Muscle of back (tissue), 13 donors: ENCODE measurements at places on chromosomes 12 and 14.

DNA sequence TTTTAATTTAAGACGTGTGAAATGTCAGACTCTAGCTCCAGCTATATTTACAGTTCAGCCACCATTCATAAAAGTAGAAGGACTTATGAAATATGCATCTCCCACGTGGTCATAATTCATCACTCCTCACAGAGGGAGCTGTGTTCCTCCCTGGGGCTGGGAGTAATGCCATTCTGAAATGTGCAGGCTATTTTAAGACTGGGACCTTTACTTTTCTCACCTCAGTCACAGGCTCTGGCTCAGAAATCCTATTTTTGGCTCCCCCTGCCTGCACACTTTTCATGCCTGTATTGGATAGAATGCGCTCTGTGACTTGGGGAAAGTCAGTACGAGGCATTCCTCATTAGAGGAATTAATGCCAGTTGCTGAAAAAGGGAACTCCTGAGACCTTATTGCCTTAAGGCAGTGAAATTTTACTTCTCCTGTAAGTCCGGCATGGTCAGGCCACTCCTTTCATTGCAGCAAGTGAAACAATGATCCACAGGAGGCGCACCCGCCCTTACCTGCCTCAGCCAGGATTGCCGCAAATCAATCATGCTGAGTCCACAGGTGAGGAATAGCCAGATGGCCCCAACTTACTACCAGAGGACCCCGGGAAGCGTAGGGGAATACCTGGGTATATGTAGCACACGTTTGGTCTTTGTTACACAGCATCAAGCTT lies 1133.2 kb upstream of the TMEM132C start:
- DNase-seq, result no peak

DNA sequence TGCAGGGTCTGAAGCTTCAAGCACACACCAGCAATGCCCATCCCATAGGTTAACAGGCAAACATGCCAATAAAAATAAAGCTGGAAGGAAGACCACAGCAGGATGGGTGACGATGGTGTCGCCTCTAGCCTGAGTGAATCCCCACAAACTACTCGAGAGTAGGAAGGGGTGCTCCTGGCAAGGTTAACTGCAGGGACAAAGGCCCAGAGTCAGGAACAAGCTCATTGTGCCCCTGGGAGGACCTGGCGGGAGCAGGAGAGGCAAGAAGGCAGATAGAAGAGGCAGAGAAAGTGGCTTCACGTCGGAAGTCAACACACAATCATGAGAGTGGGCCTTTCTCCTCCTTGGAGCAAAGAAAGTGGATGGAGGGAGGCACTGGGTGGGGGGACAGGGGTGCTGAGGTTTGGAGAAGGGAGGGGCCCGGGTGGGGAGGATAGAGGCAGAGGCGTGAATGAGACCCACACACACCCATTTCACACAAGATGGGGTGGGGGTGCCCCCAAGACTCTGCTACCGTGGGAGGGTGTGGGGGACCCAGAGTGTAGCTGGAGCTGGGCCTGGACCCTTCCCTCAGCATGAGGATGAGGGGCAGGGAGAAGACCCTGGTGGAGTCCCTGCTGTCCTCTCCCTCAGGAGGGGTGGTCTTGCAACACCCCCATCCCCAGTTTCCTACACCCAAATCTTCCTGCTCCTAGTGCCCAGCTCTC lies 43.1 kb downstream of the DIO3 start:
- DNase-seq, result no peak

DNA sequence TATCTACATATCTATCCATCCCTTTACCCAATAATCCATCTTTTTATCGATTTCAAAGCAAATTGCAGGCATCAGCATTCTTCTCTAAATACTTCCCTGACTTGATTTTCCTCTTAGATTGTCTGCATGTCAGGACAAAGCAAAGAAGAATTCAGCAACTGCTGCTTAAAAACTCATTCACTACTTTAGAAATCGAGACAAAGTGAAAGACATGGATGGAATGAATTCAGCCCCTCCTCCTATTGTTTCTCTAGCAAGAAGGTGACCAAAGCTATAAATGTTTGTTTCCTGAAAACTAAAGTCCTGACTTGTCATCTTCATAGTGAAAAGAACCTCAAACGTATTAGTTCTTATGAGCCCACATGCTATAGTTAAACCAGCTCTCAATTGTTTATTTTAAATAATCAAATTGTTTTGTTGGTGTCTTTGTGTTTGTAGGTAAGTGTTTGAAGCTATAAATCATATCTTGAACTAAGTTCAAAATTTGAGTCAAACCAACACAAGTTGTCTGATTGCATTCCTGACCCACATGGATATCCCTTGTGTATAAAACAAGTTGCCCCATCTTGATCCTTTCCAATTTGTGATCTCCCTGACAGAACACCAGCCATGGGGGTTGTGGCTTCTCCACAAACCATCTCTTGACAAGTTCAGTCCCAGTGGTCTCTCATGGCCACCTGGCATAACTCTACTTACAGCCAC lies 58.6 kb upstream of the ARHGAP5 start:
- DNase-seq, result no peak

- DNase-seq, result no peak
These were observed 81.7 kb downstream of the CPNE8 start for GRCh38 chr12:38823738-38824137.

DNA sequence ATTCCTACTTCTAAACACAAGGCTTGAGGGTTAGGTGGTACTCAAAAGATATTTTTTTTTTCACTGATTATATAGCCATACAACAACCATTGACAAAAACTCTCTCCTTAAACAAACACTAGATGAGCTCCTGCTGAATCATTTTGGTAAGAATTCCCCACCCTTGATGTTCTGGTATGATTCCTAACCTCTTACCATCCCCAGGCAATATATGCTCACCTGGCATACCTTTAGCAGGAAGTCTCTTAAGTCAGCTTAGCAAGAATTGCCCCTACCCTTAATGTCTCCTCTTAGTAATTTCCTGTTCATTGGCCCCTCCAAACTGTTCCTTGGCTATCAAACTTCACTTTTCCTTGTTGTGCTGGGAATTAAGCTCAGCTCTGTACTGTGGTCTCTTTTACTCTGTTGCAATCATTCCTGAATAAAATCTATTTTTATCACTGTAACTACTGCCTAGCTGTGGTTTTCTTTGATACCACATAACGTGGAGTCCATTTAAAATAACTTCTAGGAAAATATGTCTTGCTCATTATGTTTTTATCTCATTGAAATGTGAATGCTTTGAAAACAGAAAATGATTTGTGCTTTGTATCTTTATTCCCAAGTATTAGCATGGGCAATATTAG lies 712.6 kb downstream of the SLC16A7 start:
- DNase-seq, result no peak

DNA sequence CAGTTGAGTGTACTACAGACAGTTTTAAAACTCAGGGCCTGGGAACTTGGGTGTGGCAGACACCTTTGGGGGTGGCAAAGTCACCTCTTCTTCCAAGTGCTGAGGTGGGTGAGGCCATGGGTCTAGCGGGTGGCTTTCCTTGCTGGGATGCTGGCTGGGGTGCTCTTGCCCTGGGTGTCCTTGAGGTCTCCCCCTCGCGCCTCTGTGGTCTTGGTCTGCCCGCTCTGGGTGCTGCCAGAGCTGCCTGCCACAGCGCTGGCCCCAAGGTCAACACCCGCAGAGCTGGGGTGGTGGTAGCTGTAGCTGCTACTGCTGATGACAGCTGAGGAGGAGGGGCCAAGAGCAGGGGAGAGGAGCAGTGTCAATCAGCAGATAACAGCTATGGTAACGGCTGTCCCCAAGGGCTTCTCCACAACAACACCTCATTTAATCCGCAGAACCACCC lies 6.8 kb downstream of the KRT74 start:
- DNase-seq, result no peak

- DNase-seq, result peak; percentile 81
These were observed at the start of gene TMEM119 for GRCh38 chr12:108597559-108598471. Gene TMEM119 (minus strand): TSS chr12:108598084. CDS start chr12:108592383, 5,701 bp downstream.
